ENCODE measurements at places on chromosomes 12 and 14.

- DNase-seq, result no peak
These were observed 141.8 kb upstream of the G2E3 start for GRCh38 chr14:30417121-30417520.

DNA sequence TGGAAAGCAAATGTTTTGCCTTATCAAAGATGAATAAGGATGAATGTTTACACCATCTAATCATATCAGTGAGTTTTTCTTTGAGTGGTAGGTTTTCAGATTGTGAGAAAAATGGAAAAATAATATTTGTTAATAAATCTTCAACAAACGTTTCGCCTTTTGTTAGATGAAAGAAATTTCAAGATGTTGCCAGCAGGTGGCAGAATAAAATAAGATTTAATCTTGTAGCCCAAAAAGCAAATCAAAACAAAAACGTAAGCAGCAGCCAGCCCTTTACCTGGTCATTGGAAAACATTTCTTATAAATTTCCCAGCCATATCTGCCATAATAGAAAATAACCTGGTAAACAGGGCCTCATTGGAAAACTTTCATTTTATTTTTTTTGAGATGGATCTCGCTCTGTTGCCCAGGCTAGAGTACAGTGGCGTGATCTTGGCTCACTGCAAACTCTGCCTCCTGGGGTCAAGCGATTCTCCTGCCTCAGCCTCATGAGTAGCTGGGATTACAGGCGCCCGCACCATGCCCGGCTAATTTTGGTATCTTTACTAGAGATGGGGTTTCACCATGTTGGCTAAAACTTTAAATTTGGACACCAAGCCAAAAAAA is 15.4 kb upstream of the TMEM120B start:
- DNase-seq, result no peak

- DNase-seq, result no peak
These were observed 1772.0 kb upstream of the FLRT2 start for GRCh38 chr14:83757916-83758315.

GRCh38 chr14:104998801-104999200 is 13.2 kb downstream of the CLBA1 start:
- DNase-seq, result no peak

- no peak for DNase-seq
These were observed 1.5 kb downstream of the COL2A1 start for GRCh38 chr12:48002773-48003218.

DNA sequence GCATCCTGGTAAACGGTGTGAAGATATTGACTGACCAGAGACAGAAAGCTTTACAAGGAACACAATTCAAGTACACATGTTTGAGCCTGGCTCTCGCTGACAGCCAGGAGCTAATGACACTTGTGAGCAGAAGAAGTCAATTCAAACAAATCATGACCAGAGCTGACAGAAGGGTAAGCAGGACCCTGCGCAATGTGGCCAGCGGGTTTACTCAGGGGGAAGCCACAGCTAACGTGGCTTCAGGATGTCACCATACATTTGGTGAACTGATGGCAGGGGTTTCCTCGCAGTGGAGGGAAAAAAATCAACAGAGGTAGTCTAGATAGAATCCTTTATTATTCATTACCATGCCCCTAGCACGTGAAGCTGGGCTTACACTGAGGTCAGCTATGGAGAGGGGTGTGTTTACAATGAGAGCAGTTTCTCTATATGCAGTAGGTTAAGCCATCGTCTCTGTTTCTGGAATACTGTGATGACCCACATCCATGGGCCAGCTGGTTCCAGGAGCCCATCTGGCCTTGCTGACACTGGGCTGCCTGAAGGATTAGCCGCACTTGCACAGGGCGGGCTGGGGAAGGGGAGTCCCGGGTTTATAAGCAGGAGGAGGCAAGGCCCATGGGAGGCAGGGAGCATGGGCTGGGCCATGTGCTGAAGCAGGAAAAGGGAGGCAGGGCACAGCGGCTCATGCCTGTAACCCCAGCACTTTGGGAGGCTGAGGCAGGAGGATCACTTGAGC is 198.2 kb upstream of the PRMT8 start:
- no peak for DNase-seq

DNA sequence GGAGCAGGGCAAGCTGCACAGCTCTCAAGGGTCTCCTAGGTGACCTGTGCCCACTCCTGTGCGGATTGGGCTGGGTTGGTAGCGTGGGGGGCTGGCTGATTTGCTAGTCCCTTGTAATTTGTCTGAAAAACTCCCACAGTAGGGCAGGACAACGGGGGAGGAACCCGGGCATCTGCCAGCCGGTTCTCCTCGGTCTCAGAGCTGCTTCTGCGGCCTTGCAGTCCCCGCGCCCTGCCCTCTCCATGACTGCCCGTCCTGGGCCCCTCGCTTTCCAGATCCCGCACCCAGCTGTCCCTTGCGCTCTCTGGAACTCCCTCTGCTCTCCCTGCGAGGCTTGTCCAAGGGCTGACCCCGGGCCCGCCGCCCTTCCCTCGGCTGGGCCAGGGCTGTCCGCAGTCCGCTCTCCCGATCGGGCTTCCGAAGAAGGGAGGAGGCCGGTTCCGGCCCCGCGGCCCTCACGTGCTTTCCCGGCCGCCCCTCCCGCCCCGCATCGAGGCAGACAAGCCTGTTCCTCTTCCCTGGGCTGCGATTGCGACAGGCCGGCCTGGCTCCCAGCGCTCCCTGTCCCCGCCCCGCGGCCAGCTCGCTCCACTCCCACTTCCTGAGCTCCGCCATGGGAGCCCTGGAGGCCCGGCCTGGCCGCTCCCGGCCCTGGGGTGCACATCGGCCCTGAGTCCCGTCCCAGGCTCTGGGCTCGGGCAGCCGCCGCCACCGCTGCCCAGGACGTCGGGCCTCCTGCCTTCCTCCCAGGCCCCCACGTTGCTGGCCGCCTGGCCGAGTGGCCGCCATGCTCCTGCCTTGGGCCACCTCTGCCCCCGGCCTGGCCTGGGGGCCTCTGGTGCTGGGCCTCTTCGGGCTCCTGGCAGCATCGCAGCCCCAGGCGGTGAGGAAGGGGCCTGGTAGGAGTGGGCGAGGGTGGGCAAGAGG is at the start of gene LTBR:
Gene LTBR (plus strand): TSS at position 591 of the 927 bp plus-strand sequence. CDS start 197 bp downstream, at position 788.
- DNase-seq, result no peak

GRCh38 chr14:66254038-66254437 is 232.1 kb upstream of the CCDC196 start:
- no peak for DNase-seq

DNA sequence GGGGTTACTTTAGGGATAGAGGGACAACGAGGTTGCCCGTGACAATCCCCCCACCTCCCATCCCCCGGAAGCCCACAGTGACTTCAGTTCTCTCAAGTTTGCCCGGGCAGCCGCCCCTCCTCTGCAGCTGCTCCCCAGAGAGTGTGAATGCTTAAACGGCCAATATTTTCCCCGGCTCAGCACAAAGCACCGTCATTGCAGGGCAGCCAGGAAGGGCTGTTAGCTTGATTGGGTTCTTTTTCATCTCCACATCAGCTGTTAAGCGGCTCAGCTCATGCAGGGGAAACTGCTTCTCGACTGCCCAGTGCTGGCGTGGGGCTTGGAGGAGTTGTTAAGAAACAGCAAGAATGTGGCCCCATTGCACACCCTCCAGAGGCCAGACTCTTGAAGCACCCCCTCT is 120.5 kb upstream of the NCOR2 start:
- DNase-seq, result no peak

GRCh38 chr12:23548742-23549141 is 400.7 kb downstream of the SOX5 start:
- DNase-seq, result no peak

DNA sequence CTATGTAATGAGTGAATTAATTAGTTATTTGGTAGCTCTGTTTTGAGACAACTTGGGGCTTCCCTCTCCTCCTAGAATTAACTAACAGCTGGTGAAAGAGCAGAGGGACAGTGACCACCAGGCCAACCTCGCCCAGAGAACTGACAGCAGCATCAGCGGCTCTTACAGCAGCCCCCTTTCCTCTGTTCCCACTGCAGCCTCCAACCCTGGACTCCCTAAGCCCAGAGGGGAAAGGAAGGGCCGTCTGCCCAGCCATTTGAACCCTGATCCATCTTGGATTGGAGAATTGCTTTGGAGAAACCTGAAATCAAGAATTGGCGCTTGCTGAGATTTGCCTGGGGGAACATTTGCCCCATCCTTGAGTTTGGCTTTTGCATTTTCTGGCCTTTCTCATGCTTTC is 45.5 kb downstream of the B4GALNT3 start:
- DNase-seq, result no peak

- no peak for DNase-seq
These were observed 33.0 kb downstream of the CAND1 start for GRCh38 chr12:67302162-67302561.

DNA sequence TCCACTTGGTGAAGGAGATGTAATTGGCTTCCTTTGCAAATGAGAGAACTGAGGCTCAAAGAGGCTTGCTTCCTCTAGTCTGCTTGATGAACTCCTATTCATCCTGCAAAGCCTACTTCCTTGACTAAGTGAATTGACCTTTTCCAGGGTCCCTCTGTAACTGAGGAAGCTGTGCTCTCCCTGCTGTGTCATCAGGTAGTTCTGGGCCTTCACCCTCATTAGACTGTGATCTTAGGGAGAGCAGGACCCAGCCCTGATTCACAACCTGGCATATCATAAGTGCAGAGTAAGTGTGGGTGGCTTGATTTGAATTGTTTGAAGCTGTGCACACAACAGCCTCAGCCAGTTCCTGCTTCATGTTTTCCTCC is 16.3 kb downstream of the ASB2 start:
- DNase-seq, result no peak

DNA sequence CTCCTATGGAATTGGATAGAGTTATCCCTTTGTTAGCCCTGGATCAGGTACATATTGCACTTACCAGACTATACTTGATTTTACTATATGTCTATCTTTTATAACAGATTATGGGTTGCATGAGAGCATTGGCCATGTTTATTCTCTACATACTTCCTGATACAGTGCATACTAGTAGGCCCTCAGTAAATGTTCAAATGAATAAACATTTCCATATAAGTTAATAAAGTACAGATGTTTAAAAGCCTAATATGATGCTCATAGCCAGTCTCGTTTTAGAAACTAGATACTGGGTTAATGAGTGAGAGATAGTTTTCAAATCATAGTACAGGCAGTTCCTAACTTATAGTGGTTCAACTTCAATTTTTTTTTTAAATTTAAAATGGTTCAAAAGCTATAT is 39.5 kb upstream of the TOMM20L start:
- DNase-seq, result no peak

- DNase-seq, result no peak
These were observed 30.9 kb upstream of the LUM start for GRCh38 chr12:91142221-91142631.

DNA sequence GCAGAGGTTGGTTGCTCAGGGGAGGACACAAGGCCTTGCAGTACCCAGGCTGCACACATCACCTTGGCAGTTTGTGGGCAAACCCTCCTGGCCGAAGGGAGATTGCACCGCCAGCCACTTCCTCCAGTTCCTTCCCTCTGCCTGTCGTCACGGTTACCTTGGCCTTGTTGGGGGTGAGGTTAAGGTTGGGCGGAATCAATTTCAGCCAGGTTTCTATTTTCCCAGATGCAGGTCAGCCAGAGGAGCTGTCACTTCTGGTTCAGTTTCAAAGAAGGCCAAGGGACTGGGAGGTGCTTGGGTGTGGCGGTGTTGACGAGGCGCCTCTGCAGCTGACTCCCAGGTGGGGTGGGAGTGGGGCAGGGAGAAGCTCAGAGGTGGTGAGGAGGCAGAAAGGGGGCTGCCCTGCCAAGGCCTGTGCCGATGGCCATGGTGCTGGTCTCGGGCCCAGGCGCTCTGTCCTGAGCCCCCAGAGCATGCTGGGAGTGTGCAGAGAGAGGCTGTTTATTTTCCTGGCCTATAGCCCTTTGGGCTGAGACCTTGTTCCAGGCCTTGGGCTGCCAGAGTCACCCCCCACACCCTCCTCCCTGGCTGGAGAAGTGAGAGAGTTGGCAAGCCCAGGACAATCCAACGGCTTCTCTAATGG is 31.4 kb downstream of the JDP2 start:
- no peak for DNase-seq

DNA sequence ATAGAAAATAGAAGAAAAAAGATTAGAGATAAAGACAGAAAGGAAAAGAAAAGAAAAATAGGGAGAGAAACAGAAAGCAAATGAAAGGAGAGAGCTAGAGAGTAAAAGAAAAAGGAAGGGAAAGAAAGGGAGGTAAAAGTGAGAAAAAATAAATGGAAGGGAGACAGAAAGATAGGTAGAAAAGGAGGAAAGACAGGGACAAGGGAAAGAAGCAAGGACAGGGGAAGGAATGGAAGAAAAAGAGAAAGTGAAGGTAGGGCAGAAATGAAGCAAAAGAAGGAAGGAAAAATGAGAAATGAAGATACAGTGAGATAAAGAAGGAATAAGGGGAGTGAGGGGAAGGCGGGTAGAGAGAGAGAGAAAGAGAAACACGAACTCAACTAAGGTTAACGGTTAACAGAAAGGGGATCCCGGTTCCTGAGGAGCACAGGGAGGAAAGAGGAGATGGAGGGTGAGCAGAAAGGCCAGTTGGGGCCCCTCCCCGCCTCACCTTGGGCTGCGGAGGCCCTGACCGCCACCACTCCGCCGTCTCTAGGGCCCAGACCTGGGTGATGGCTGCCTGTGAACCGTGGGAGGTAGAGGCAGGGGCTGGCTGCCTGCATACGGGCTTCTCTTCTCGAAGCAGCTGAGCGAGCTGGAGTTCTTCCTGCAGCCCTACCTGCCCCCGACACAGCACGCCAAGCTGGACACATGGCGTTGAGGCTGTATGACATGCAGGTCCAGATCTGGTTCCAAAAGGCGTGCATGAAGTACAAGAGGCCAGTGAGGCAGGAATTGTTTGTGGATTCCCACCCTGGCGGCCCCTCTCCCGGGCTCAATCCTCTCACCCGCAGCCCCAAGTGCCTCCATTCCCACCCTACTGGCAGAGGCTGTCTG is 59.5 kb downstream of the SMUG1 start:
- no peak for DNase-seq

DNA sequence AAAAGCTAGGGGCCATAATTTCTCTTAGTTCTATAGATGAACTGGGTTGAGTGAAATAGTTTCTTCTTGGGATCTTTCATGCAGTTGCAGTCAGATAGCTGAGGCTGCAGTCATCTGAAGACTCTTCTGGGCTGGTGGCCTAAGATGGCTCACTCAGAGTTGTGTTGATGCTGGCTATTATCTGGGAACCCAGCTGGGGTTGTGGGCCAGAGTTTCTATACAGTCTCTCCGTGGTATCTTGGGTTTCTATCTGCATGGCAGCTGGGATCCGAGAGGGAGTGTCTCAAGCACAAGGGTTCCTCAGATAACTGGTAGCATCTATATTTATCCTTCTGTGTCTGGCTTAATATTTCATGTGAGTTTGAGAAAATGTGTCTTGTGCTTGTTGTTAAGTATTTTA is 21.1 kb downstream of the AVPR1A start:
- no peak for DNase-seq

GRCh38 chr14:56774503-56774902 is 35.8 kb downstream of the OTX2 start:
- no peak for DNase-seq

- DNase-seq, result no peak
These were observed 205.0 kb upstream of the DCN start for GRCh38 chr12:91387461-91388134.

DNA sequence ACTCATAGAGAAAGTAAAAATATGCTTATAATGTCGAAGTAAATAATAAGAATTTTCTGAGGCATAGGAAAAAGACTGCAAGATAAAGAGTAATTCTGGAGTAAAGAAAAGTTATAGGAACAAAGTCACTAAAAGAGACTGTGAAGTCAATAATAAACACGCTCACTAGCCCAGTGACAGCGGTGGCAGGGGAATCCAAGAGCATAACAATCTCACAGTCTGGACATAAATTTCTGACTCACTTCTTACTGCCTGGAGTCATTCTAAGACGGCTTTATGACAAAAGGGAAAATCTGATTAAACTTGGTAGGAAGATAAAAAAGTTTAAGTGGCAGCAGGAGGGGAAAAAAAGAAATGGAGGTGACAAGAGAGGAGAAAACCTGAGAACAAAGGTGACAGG is 56.4 kb upstream of the GRIP1 start:
- DNase-seq, result no peak
